ENCODE measurements at places on chromosomes 1 and 21. TPM values are rescaled to one million over a fixed set of nuclear protein-coding genes. Genes with fewer than 3 reads are reported as not detected.

ZBTB8B gene
- 1.9 TPM for polyA plus RNA-seq

MAP3K21 gene
- 22.5 TPM for polyA plus RNA-seq

SPATA45 gene
- polyA plus RNA-seq: not detected

CFAP74 gene
- 1.3 TPM for polyA plus RNA-seq

COL24A1 gene
- polyA plus RNA-seq: 1.8 TPM

PLXNA2 gene
- 14.8 TPM for polyA plus RNA-seq

PAQR7 gene
- 26.6 TPM for polyA plus RNA-seq

CDC73 gene
- polyA plus RNA-seq: 42.4 TPM

AKT3 gene
- polyA plus RNA-seq: 23.9 TPM

CEP85 gene
- polyA plus RNA-seq: 20.9 TPM

FLG2 gene
- polyA plus RNA-seq: 0.07 TPM

SAMD13 gene
- 5.3 TPM for polyA plus RNA-seq

FAM72C gene
- 1.6 TPM for polyA plus RNA-seq

CR2 gene
- 3.6 TPM for polyA plus RNA-seq

NIPAL3 gene
- 18.3 TPM for polyA plus RNA-seq

KPRP gene
- polyA plus RNA-seq: not detected

EPHA10 gene
- polyA plus RNA-seq: 0.24 TPM

SLC25A34 gene
- 3.4 TPM for polyA plus RNA-seq

CRYBG2 gene
- 0.83 TPM for polyA plus RNA-seq

PTPN22 gene
- polyA plus RNA-seq: 0.38 TPM

TMEM222 gene
- 44.1 TPM for polyA plus RNA-seq

HAPLN2 gene
- polyA plus RNA-seq: 0.13 TPM

CD101 gene
- polyA plus RNA-seq: 1.8 TPM

LHX4 gene
- polyA plus RNA-seq: 4.3 TPM

ADGRL2 gene
- polyA plus RNA-seq: 148 TPM

ACTA1 gene
- polyA plus RNA-seq: 0.50 TPM

PRR9 gene
- polyA plus RNA-seq: not detected

IQGAP3 gene
- polyA plus RNA-seq: 17.0 TPM

KIF26B gene
- polyA plus RNA-seq: 39.3 TPM

CRP gene
- not detected for polyA plus RNA-seq

LRRN2 gene
- 14.7 TPM for polyA plus RNA-seq

SLC26A9 gene
- 0.40 TPM for polyA plus RNA-seq

CELA2B gene
- polyA plus RNA-seq: 0.59 TPM

CDCA8 gene
- 19.2 TPM for polyA plus RNA-seq

HSPA6 gene
- polyA plus RNA-seq: 0.27 TPM

ADGRB2 gene
- 18.2 TPM for polyA plus RNA-seq

SMCP gene
- polyA plus RNA-seq: not detected

SEC16B gene
- polyA plus RNA-seq: 6.6 TPM

SARS1 gene
- 143 TPM for polyA plus RNA-seq

CLCA2 gene
- polyA plus RNA-seq: not detected

KRTAP19-1 gene
- polyA plus RNA-seq: not detected

PPIAL4G gene
- polyA plus RNA-seq: 0.07 TPM

All from renal pelvis (tissue), 12 donors.